ENCODE measurements at places on chromosomes 11 and 22. TPM values are rescaled to one million over a fixed set of nuclear protein-coding genes. Genes with fewer than 3 reads are reported as not detected.

Gene MRGPRF
- total RNA-seq = 2.0 TPM

Gene GAS2
- 4.4 TPM for total RNA-seq

- no peaks in the 10 kb centered on the region for H3K36me3 ChIP-seq
- peaks cover 6% of the 10 kb centered on the region for H3K27me3 ChIP-seq
- DNase-seq = no peak
- H3K4me1 ChIP-seq = peaks cover 9% of the 10 kb centered on the region
Measured at GRCh38 chr11:1936781-1937615, 10.1 kb upstream of the MRPL23 start.

DNA sequence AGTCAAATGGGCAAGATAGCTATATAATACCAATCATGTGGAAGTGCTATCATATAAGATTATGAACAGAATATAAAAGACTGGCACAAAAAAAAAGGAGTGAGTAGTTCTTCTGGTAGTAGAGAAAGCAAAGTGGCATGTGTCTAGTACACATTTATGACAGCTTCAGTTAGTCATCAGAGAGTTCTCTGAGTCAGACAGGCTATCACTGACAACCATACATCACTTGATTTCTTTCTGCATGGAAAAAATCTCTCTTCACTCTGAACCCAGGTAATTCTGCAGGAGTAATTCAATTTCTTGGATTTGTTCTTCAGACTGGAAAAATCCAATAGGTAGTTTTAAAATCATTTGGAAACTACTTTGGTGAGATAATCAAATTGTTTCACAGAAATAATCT, 286.8 kb upstream of the ANO3 start:
- no peaks in the 10 kb centered on the region for H3K27me3 ChIP-seq
- H3K36me3 ChIP-seq = no peaks in the 10 kb centered on the region
- no peak overlapping the region for H3K27ac ChIP-seq
- H3K4me3 ChIP-seq = no peak overlapping the region
- no peaks in the 10 kb centered on the region for H3K4me1 ChIP-seq

Gene IGLL1
- not detected for total RNA-seq

- no peaks in the 10 kb centered on the region for H3K36me3 ChIP-seq
- H3K27me3 ChIP-seq = peaks cover 16% of the 10 kb centered on the region
- H3K4me3 ChIP-seq = no peak overlapping the region
- peaks cover 65% of the 10 kb centered on the region for H3K4me1 ChIP-seq
- no peak for DNase-seq
- no peak overlapping the region for H3K27ac ChIP-seq
Measured at GRCh38 chr11:67416416-67417335, 1.2 kb downstream of the CARNS1 start.

GRCh38 chr11:126628450-126628789, 272.9 kb downstream of the ST3GAL4 start:
- no peaks in the 10 kb centered on the region for H3K36me3 ChIP-seq
- no peak overlapping the region for H3K4me3 ChIP-seq
- no peak overlapping the region for H3K27ac ChIP-seq
- peaks cover 6% of the 10 kb centered on the region for H3K27me3 ChIP-seq

- H3K36me3 ChIP-seq = no peaks in the 10 kb centered on the region
- H3K4me3 ChIP-seq = no peak overlapping the region
- H3K27ac ChIP-seq = no peak overlapping the region
- DNase-seq = no peak
Measured at GRCh38 chr11:125036933-125037332, 26.2 kb upstream of the SLC37A2 start.

DNA sequence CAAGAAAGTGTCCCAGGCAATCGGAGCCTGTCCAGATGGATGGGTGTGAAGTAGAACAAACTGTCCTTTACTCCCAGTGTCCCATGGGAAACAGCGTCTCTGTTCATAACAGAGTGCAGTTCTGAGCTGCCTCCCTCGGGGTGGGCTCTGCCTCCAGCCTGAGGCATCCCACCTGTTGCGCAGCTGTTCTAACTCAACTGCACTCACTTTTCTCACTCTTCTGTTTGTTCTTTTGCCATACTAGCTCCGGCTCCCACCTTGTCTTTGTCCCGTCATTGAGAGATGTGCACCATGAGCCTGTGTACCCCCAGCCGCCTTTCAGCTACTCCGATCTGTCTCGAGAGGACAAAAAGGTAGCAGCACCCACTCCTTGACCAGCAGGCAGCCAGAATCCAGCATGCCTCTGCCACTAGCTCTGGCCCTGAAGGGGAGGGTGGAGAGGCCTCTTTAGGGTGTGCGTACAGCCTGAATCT, 20.7 kb upstream of the CDC42EP2 start:
- no peak overlapping the region for H3K4me3 ChIP-seq
- H3K36me3 ChIP-seq = peaks cover 46% of the 10 kb centered on the region
- peaks cover 59% of the 10 kb centered on the region for H3K4me1 ChIP-seq
- peak overlapping the region; percentile 0 for H3K27ac ChIP-seq
